ENCODE measurements at places on chromosomes 7 and 10. TPM values are rescaled to one million over a fixed set of nuclear protein-coding genes. Genes with fewer than 3 reads are reported as not detected.
A peak's percentile ranks its signal among the peaks of the same experiment; 100 is the strongest.

DNA sequence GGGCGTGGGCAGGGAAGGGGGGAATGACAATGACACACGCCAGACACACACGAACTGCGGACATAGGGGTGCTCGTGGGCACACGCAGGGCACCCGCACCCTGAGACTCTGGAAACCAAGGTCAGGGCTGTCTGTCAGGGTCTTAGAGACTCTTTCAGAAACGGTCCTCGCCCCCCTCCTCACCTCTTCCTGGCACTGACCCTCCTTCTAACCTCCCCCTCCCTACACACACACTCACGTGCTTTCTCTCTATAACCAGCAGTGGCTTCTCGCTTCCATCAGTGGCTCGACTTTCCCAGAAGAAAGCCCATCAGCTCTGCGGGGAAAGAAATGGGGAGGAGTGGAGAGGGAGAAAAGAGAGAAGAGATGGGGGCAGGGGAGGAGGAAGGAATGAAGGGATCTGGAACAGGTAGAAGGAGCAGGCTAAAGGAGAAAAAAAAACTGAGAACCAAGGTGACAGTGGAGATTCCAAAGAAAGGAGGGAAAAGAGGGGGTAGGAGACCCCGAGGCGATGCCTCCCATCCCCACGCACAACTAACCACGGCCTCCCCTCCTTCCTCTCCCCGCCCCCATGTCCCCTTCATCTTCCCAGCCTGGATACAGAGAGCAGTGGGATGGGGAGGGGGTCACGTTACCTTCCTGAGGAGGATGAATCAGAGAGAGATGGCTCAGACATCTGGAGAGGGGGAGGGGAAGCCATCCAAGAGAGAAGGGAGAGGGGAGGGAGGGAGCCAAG, 1.7 kb upstream of the VGF start:
- H3K27me3 ChIP-seq, result peaks cover 73% of the 10 kb centered on the region
- peaks cover 1% of the 10 kb centered on the region for H3K36me3 ChIP-seq
- H3K4me3 ChIP-seq, result no peak overlapping the region
- H3K27ac ChIP-seq, result peak overlapping the region; percentile 57

DNA sequence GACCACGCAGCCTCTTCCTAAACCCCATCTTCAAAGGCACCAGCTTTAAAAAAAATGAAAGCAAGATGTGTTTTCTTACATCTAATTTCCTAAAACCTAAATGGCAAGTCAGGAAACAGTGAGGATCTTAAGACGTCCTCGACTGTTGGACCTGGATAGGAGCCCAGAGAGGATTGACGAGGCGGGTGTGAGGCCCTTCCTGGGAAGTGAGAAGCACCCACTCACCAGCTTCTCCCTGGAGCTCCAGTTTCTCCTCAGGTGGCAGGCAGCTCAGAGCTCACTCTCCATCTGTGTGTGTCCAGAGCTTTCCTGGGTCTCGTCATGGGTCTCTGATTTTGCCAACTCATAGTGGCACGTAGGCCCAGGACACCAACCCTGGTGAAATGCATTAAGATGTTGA, 614.0 kb upstream of the AUTS2 start:
- no peaks in the 10 kb centered on the region for H3K4me1 ChIP-seq
- H3K27ac ChIP-seq, result no peak overlapping the region
- no peak for DNase-seq
- no peak overlapping the region for H3K4me3 ChIP-seq
- H3K36me3 ChIP-seq, result no peaks in the 10 kb centered on the region

STEAP2 gene
- total RNA-seq, result not detected

GRCh38 chr10:44920252-44920651, 9.1 kb downstream of the TMEM72 start:
- no peak for DNase-seq
- no peak overlapping the region for H3K27ac ChIP-seq
- H3K27me3 ChIP-seq, result peaks cover 29% of the 10 kb centered on the region
- H3K36me3 ChIP-seq, result no peaks in the 10 kb centered on the region
- H3K4me1 ChIP-seq, result no peaks in the 10 kb centered on the region

DNA sequence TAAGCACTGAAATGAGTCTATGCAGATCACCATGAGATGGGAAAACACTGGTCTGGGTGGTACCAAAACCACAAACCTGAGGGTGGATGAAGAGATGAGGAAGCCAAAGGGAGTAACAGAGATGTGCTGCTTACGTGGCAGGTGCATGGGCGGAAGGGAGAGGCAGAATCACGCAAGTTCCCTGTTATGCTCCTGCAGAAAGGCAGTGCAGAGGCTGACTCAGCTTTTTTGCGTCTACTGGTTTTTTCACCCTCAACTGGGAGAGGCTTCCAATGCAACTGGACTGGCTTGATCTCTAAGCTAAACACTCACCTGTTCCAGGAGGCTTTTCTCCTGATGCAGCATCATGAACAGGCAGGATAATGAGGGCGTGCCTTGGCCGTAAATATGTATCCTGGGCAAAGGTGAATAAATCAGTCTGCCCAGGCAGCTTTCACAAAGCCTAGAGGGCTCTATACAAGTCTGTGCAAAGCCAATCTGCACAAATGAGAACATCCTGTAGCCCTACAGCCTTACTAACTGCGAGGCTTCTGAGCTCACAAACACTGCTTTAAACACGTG, 95.4 kb upstream of the AFAP1L2 start:
- H3K27ac ChIP-seq, result peak overlapping the region; percentile 89
- H3K27me3 ChIP-seq, result no peaks in the 10 kb centered on the region
- peak; percentile 87 for DNase-seq
- peaks cover 30% of the 10 kb centered on the region for H3K36me3 ChIP-seq
- peaks cover 63% of the 10 kb centered on the region for H3K4me1 ChIP-seq

GRCh38 chr10:17005621-17006566, 123.7 kb downstream of the CUBN start:
- no peak for DNase-seq
- H3K4me1 ChIP-seq, result peaks cover 38% of the 10 kb centered on the region
- H3K27me3 ChIP-seq, result peaks cover 44% of the 10 kb centered on the region
- no peak overlapping the region for H3K4me3 ChIP-seq
- H3K27ac ChIP-seq, result no peak overlapping the region

NUTM2E gene
- 0.19 TPM for total RNA-seq

DNA sequence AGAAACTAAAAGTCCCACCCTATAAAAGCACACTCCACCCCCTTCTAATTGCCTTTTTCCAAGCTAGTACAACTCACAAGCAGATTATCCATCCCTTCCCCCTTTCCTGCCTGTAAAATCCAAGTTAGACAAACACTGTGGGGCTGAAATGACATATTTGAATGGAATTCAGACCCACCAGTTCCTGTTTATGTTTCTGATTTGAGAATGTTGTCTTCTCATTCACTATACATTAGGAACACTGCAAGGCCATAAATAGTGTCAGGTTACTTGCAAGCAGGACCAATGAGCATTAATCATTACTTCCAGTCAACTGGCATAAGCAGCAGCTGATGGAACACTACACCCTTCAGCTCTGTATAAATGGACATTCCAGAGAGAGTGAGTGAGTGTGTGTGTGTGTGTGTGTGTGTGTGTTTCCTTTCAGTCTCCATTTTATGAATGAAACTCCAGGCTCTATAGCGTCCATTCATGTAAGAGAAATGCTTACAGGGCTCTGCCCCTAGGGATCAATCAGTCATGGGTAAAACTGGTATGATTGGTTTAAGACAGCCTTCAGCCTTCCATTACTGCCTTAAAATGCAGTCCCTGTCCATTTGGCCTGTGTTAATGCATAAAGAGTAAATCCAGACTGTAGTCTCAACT, 69.3 kb downstream of the ETV1 start:
- no peaks in the 10 kb centered on the region for H3K4me1 ChIP-seq
- no peaks in the 10 kb centered on the region for H3K36me3 ChIP-seq
- no peaks in the 10 kb centered on the region for H3K27me3 ChIP-seq

LAMTOR4 gene
- 123 TPM for total RNA-seq

- DNase-seq, result peak; percentile 69
- H3K27ac ChIP-seq, result peak overlapping the region; percentile 90
- H3K4me3 ChIP-seq, result peak overlapping the region; percentile 82
- peaks cover 3% of the 10 kb centered on the region for H3K36me3 ChIP-seq
- H3K4me1 ChIP-seq, result peaks cover 77% of the 10 kb centered on the region
Measured at GRCh38 chr10:110069502-110069982, 61.8 kb downstream of the ADD3 start.

PRR15 gene
- total RNA-seq, result not detected

MKI67 gene
- total RNA-seq, result 161 TPM

- no peaks in the 10 kb centered on the region for H3K4me1 ChIP-seq
- H3K4me3 ChIP-seq, result no peak overlapping the region
- DNase-seq, result no peak
- H3K27ac ChIP-seq, result no peak overlapping the region
Measured at GRCh38 chr10:117775526-117775925, 233.0 kb downstream of the EMX2 start.

DNA sequence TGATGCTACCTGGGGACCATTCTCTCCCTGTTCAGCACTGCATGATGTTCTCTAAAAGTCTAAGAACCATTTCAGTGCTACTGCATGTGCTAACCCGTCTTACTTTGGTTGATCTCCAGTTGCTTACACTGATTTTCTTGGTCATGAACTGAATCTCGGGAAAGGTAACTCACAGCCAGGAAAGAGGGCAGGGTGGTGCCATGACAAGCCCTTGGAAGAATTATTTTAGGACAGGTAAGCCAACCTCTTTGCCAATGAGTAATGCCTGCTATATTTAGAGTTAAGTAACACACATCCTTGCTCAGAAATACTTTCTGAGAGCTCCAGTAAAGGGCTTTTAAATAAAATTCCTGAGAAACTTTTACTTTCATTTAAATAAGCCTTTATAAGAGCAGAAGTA, 126.7 kb downstream of the ARL4A start:
- no peak overlapping the region for H3K27ac ChIP-seq
- no peaks in the 10 kb centered on the region for H3K4me1 ChIP-seq
- peaks cover 4% of the 10 kb centered on the region for H3K27me3 ChIP-seq
- H3K4me3 ChIP-seq, result no peak overlapping the region
- H3K36me3 ChIP-seq, result no peaks in the 10 kb centered on the region

- no peaks in the 10 kb centered on the region for H3K36me3 ChIP-seq
- H3K4me1 ChIP-seq, result no peaks in the 10 kb centered on the region
- no peak for DNase-seq
- H3K4me3 ChIP-seq, result no peak overlapping the region
- H3K27me3 ChIP-seq, result peaks cover 1% of the 10 kb centered on the region
Measured at GRCh38 chr10:117472872-117473271, 69.7 kb upstream of the EMX2 start.

DNA sequence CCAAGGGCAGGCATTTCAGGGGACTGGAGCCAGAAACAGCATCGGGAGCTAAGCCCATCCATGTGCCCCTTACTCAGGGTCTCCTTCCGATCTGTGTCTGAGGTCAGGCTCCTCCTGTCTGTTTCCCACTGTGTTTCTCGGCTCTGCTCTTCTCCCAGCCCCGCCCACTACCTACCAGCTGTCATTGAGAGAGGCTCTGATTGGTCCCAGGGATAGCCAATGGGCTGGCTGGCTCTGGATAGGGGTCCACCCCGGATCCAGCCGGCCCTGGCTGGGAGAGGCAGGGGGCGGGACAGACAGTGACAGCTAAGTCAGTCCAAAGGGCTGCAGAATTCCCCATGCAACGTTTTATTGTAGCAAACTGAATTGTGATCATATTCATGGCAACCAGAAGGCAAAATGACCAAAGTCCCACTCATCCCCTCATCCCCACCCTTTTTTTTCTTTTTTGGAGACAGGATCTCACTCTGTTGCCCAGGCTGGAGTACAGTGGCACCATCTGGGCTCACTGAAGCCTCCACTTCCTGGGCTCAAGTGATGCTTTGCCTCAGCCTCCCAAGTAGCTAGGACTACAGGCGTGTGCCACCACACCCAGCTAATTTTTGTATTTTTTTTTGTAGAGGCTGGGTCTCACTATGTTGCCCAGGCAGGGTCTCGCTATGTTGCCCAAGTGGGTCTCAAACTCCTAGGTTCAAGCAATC, 76.3 kb downstream of the CLIP2 start:
- H3K27ac ChIP-seq, result no peak overlapping the region
- no peaks in the 10 kb centered on the region for H3K27me3 ChIP-seq
- DNase-seq, result no peak
- no peaks in the 10 kb centered on the region for H3K36me3 ChIP-seq
- no peaks in the 10 kb centered on the region for H3K4me1 ChIP-seq

GRCh38 chr10:12350167-12350872, 973 bp downstream of the CAMK1D start:
- peak overlapping the region; percentile 90 for H3K4me3 ChIP-seq
- peaks cover 51% of the 10 kb centered on the region for H3K27me3 ChIP-seq
- H3K4me1 ChIP-seq, result peaks cover 29% of the 10 kb centered on the region

GRCh38 chr10:112915590-112916572, 34.2 kb upstream of the TCF7L2 start:
- H3K4me1 ChIP-seq, result no peaks in the 10 kb centered on the region
- peaks cover 1% of the 10 kb centered on the region for H3K27me3 ChIP-seq
- no peaks in the 10 kb centered on the region for H3K36me3 ChIP-seq
- no peak overlapping the region for H3K4me3 ChIP-seq

- H3K27ac ChIP-seq, result no peak overlapping the region
- H3K27me3 ChIP-seq, result no peaks in the 10 kb centered on the region
- DNase-seq, result no peak
- no peak overlapping the region for H3K4me3 ChIP-seq
- peaks cover 6% of the 10 kb centered on the region for H3K36me3 ChIP-seq
- peaks cover 13% of the 10 kb centered on the region for H3K4me1 ChIP-seq
Measured at GRCh38 chr10:102617041-102617440, 27.2 kb upstream of the TRIM8 start.

DNA sequence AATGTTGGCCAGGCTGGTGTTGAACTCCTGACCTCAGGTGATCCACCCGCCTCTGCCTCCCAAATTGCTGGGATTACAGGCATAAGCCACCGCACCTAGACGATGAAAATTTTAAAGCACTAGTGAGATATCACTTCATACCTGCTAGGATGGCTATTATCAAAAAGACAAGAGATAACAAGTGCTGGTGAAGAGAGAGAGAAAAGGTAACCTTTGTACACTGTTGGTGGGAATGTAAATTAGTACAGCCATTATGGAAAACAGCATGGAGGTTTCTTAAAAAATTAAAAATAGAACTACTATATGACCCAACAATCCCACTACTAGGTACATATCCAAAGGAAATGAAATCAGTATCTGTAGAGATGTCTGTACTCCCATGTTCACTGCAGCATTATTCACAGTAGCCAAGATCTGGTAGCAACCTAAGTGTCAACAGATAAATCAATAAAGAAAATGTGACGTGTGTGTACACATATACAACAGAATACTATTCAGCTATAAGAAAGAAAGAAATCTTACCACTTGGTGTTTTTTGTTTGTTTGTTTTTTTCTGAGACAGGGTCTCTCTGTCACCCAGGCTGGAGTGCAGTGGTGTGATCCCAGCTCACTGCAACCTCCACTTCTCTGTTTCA, 12.5 kb downstream of the MMS19 start:
- no peak for DNase-seq
- H3K4me3 ChIP-seq, result no peak overlapping the region
- peaks cover 33% of the 10 kb centered on the region for H3K36me3 ChIP-seq
- peaks cover 20% of the 10 kb centered on the region for H3K4me1 ChIP-seq
- H3K27me3 ChIP-seq, result no peaks in the 10 kb centered on the region
